ENCODE measurements at places on chromosomes 2 and 18.

GRCh38 chr2:25855065-25855464 lies 23.2 kb downstream of the ASXL2 start:
- no peak for DNase-seq

DNA sequence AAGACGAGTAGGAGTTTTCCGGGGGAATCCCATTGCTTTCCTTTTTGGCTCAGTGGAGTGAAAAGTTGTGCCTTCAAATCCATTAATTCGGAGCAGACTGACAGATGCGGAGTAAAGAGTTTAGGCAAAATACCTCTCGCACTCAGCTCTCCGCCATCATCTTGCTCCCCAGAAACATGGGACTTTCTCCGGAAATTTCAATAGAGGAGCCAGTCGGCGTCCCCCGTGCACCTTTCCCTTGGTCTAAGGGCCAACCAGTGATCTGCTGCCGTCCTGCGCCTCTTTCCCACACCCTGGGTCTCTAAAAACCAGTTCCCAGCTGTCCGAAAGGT lies 318 bp downstream of the TYW5 start:
- no peak for DNase-seq

- DNase-seq: no peak
These were observed 281.6 kb upstream of the TANK start for GRCh38 chr2:160878618-160879017.

DNA sequence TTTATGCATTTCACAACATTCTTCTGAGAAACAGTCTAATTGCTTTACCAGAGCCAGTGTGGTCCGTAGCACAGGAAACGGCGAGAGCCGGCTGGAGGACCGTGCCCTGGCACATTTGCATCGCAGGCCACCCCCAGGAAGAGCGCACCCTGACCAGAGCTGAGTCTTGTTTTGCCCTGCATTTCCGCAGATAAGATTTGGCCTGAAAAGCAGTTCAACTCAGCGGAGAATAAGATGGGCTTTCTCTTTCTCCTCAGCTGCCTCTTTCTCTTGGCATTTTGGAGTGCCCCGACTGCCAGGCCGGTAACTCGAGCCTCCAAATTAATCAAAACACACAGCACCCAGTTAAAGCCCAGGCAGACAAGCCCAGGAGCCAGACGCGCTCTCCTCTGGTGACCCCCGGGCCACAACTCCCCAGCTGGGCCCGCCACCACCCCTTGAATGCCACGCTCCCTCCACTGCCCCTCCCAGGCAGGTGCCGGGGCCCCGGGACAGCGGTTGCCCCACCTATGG lies 464 bp downstream of the COL4A4 start:
- no peak for DNase-seq

- no peak for DNase-seq
These were observed 2.7 kb downstream of the PTMA start for GRCh38 chr2:231710799-231711676.

DNA sequence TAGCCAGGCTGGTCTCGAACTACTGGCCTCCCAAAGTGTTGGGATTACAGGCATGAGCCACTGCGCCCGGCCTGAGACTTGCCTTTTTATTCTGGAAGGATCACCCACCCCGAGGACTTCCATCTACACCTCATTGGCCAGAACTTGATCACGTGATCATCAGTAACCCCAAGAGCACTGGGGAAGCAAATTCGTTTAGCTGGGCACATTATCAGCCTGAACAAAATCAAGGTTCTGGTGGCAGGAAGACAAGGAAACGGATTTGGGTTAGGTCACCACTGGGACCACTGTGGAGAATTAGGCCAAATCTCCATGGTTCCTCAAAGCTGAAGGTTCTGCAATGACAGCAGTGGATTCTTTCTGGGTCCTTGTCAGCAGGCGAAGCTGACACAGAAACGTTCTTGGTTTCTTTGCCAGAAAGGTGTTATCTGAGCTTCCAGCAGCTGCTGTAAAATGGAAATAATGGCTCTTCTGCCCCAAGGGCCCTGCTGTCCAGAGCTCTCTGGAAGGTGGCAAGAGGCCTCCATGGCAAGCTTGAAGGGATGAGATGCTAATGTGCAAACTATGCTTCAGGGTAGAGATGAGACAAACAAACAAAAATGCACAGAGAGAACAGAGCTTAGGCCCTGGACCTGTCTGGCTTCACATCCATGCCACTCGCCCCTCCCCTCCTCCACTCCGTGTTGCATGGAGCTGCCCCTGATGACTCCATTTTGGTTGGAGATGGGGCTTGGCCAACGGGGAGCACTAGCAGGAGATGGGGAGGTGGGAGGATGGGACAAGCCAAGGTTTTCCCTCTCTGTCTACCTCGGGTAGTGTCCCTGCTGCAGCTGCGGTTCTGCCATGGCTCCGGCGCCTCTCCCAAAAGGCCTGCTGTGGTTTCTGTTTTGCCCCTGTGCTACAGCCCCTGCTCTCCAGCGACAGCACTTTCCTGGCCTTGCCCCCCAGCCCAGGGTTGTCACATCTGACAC lies 28.4 kb downstream of the TMEM177 start:
- DNase-seq: no peak

- DNase-seq: no peak
These were observed 16.9 kb downstream of the DAW1 start for GRCh38 chr2:227888289-227888688.

DNA sequence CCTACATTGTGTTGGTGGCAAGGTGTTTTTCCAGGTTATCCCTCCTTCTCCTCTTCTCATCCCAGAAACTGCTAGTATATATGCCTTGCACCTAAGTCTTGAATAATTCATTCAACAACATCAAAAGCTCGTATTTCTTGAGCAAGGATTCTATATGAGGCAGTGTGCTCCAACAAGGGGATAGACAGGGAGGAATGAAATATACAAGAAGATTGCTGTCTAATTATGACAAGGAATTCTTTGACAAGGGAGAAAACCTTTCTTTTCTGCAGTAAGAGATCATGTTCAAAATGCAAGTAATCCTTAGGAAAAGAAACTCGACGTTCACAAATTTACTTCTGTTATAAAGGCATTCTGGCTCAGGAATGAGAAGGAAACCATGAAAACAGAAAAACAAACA lies 788.6 kb downstream of the TDRD15 start:
- DNase-seq: no peak

- no peak for DNase-seq
These were observed 51.3 kb upstream of the SLC1A4 start for GRCh38 chr2:64937687-64938491.

DNA sequence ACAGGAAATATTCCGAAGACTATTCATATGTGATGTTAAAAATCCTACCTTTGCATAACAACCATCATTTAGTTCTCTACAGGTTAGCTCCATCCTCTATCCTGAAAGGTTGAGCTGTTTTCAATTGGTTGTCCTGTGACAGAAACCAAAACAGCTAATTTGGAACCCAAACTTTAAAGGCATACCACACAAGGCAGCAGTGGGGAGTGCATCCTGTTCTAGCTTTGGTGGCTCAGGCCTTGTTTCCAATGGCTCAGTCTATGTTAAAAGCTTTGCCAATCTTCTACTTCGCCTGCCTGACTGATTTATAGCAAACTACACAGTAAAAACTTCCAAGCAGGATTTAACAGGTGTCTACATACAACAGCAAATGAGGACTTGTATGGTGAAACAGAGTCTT lies 3.2 kb downstream of the CD226 start:
- no peak for DNase-seq

DNA sequence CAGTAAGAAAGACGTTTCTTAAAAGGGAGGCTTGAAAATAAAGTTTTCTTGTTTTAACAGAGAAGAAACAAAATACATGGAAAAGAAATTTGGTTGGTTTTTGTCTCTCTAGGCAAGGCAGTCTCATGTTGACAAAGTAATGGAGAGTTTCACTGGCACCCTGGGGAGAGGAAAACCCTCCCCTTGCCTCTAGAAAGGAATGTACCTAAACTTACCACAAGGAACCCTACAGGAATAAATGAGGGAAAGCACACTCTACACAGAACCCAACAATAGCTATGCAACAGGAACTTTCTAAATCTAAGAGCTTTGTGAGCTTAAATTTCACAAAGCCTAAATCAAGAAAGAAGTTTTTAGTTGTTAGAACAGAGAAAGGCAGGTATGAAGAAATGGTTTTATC lies 37.0 kb downstream of the FIGN start:
- DNase-seq: no peak
